Pulmonary artery endothelial cell (primary cell): ENCODE measurements at places on chromosomes 5 and 9. TPM values are rescaled to one million over a fixed set of nuclear protein-coding genes. Genes with fewer than 3 reads are reported as not detected.

C9orf85 gene
- total RNA-seq = 8.8 and 11.3 TPM in 2 replicates

AMBP gene
- not detected in 2 replicates for total RNA-seq

FGF18 gene
- total RNA-seq = 0.07 TPM in 1 of 2 replicates, not detected in the other

OSMR gene
- 14.6 and 17.0 TPM in 2 replicates for total RNA-seq

DBH gene
- not detected in 2 replicates for total RNA-seq

LRRC70 gene
- 22.2 and 37.8 TPM in 2 replicates for total RNA-seq

UBE2QL1 gene
- total RNA-seq = under 0.01 TPM in 1 of 2 replicates, not detected in the other

EIF4EBP3 gene
- 1.4 and 1.8 TPM in 2 replicates for total RNA-seq

NUTM2F gene
- total RNA-seq = not detected in 2 replicates

C5orf58 gene
- not detected in 2 replicates for total RNA-seq

PTGS1 gene
- 14.4 and 28.7 TPM in 2 replicates for total RNA-seq

NEUROG1 gene
- total RNA-seq = not detected in 2 replicates

LTC4S gene
- 0.46 and 0.66 TPM in 2 replicates for total RNA-seq

RFESD gene
- 1.3 and 1.8 TPM in 2 replicates for total RNA-seq
